ENCODE measurements at places on chromosomes 16 and 17.

DNA sequence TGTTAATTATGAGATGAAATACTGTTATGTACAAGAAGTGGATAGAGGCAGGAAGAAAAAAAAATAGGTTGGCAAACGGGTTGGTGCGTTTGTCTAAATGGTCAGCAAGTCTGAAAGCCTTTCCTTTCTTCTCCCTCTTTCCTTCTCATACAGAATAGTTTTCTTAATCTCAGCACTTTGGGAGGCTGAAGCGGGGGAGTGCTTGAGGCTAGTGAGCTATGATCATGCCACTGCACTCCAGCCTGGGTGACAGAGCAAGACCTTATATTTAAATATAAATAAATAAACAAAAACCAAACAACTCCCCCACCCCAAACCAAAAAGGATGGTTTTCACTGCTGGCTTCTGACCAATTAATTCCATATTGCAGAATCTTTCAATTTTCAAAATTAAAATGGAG is 74.7 kb upstream of the CORO6 start:
- DNase-seq, result no peak

GRCh38 chr16:47254756-47255155 is 111.0 kb upstream of the NETO2 start:
- DNase-seq, result no peak

DNA sequence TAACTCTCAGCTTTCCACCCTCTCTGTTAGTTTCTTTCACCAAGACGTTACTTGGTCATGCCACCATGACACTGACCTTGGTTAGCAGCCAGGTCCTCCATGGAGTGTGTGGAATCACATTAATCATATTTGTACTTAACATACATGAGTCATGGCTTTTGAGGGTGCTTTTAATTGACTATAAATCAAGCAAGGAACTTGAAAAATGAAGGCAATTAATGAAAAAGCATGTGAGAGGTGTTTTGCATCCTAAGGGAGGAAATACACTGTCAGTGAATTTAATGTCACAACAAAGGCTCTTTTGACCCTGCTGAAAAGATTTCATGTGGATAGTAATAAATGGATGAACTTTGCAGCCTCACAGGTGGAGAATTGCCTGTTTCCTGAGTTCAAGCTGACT is 240.7 kb downstream of the CDH13 start:
- no peak for DNase-seq

DNA sequence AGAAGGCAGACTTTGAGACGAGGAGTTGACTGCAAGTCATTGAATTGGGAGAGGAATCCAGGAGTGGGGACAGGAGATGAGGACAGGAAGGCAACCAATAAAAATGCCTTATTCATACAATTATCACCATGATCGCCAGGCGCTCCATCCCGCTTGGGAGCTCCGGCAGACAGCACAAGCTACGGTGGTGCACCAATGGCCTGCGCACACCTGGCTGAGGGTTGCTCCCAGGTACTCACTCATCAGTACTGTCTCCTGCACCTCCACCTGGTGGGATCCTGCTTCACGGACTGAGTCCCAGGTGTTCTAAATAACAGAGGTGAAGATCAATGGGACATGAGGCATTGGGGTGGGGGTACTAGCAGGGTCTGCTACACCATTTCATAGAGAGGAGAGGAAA is 160.0 kb upstream of the TNRC6C start:
- DNase-seq, result no peak

DNA sequence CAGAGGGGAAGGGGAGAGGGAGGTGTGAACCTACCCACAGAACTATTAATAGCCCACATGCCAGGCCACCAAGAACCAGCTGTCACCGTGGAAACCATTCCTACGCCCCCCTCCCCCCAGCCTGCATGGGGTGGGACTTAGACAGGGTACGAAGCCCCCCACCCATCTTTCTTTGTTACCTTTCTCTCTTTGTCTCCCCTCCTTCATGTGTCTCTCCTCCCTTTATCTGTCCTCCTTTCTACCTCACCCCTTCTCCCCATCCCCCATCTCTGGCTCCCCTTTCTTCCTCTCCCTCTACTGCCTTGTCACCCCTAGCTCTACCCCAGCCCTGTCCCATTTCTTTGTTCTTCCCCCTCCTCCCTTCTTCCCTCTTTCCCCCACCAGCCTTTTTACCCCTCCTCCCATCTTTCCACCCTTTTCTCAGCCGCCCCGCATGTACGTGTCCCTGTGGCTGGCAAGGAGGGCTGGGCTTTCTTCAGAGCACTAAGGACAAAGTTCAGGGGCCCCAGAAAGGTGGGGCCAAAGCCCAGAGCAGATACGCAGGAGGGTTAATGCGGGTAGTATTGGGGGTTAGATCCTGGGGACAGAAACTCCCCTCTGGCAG is 8.0 kb downstream of the THRA start:
- no peak for DNase-seq

Data from NCI-H2081 treated with DMSO at 0.1 percent for 48 hours (cell line).